Fibroblast of skin of right biceps (primary cell): ENCODE measurements at places on chromosomes 3 and 15.
A peak's percentile ranks its signal among the peaks of the same experiment; 100 is the strongest.

- DNase-seq = no peak
Measured at GRCh38 chr3:115725800-115726199, 102.5 kb downstream of the GAP43 start.

DNA sequence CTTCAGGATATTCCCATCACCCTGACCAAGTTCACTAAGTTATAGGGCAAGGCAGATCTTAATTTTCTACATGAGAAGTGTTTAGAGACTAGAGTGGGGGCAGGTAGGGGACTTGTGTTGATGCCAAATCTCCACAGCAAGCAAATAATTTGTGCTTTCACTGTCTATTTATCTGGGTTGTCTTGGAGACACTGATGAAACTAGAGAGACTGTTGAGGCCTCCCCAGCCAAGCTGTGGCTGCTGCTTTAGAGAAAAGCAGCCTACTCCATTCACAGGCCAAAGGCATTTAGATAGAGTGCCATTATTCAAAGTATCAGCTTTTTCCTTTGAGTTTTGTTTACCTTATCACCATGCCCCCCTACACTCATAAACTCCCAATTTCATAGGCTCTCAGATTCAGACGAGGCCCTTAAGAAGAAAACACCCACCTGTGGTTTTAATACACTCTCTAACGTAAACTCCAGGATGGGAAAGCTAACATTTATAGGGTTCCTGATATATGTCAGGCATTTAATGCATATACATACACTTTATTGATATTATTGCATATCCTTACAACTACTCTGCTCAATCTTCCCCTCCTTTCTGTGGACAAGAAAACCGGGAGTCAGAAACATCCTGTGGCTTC lies 130.4 kb upstream of the FOXB1 start:
- DNase-seq = no peak

GRCh38 chr15:100918690-100919480 lies at the start of gene LRRK1:
Gene LRRK1, plus strand, starts transcription at chr15:100919357. Its CDS starts 5,276 bp downstream, at chr15:100924633.
- peak; percentile 63 for DNase-seq

DNA sequence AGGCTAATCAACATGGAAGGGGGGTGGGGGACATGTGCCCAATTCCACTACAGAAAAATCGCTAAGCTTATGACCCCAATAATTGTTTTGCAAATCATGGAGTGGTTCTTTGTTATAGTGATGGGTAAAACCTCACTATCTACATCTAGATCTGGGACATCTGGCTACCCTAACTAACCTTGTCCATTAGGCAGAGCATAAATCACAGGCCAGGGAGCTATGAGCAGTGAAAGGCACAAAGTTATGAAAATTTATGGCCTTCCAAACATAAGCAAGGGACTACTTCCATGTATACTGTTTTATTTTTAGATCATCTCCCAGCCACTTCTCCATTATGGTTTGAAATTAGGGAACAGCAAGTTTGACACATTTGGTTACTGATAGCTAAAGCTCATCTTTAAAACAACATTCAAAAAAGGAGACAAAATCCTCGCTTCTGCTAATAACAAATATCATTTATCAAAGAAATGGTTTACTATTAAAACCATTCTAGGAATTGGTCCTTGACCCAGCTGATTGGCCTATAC lies 78.3 kb downstream of the RSL24D1 start:
- no peak for DNase-seq

DNA sequence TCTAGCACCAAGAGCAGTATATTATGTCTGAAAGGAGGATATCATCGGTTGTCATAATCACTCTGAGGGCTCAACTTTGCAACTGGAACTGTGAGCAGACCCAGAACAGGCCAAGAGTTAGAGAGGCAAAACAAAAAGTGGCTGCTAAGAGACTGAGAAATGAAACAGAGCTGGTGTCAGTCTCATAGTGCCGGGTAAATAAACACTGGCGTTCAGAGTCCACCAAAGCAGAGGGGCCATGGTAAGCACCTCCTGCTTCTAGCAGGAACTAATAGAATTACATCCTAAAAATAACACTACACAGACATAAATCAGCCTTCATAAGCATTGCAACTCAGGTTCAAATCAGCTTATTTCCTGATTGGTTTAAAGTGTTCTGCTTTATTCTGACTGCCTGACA lies 10.3 kb upstream of the IL12A start:
- no peak for DNase-seq

GRCh38 chr3:6449099-6449498 lies 411.8 kb upstream of the GRM7 start:
- DNase-seq = no peak

DNA sequence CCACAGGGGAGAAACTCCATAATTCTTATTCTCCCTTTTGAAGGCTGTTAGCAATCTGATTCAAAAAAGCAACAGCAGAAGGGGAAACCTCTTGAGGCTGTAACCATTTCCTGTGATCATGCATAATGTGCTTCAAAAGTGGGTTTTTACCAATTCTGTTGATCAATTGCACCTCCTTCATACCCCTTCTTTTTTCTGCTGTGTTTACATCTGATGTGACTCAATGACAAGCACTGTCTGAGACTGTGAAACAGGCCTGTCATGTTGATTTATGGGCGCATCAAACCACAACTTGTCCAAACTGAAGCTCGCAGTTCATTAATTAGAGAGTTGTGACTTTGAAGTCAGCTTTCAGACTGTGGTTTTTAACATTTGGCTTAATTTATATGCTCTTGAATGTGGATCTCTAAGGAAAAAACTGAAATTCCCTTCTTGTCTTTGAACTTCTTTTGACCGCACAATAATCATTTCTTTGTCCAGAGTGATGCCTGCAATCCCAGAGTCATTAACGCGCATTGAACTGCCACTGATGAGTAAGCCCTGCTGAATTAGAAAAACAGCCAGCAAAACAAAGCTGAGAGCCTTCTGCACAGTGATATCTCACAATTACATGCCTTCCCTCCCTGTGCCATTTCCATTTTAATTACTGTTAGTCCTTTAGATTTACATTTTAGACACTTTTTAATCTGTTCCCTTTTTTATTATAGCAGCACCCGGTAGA lies 532.8 kb downstream of the FOXP1 start:
- DNase-seq = peak; percentile 94

GRCh38 chr3:52093756-52094545 lies 37.6 kb upstream of the DUSP7 start:
- DNase-seq = peak; percentile 81

- no peak for DNase-seq
Measured at GRCh38 chr3:58281069-58281468, 25.0 kb upstream of the RPP14 start.

DNA sequence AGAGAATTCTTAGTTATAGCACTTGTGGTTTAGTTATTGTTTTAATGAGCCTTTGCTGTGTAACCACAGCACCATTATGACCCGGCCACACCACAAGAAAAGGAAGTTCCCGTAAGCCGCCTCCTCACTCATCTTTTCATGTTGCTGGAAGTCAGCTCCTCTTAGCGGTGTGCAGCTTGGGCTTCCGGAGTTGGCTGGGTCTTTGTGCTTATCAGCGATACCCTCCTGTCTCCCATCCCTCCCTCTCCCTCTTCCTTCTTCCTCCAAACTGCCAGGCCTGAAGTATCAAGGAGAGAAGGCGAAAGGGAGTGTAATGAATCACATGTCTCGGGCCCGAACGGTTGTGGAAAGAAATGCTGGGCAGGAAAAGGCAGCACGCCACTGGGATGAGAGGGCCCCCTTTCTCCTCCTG lies 353.5 kb downstream of the MCTP2 start:
- DNase-seq = peak; percentile 7

- DNase-seq = no peak
Measured at GRCh38 chr3:22981166-22981565, 222.0 kb upstream of the UBE2E2 start.

DNA sequence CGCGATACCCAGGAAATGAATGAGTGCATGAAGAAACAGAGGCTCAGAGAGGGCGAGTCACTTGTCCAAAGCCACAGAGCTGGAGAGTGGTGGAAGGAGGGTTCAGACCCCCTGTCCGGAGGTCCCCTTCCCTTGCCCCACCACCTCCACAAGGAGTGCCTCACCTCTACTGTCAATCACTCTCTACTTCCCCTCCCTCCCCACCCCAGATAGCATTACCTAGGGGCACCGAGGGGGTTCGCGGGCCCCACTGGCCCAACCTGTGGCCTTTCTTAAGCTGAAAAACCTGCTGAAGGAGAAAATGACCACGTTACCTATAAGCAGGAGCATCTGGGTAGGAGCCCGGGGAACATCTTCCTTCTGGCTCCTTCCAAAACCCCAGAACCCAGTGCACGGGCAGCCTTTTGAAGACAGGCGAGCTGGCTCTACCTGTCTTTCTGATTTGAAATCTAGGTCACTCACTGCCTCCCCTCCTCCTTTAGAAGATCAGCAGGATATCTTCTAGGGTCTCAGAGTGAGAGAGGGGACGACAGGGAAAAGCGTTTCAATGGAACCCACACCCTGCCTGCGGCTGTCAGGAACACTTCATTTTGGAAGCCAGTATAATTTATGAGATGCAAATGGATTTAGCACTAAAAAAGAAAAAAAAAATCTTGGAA lies 89.9 kb upstream of the MEF2A start:
- DNase-seq = no peak

- no peak for DNase-seq
Measured at GRCh38 chr15:80836223-80836622, 57.1 kb downstream of the CEMIP start.

GRCh38 chr3:143650827-143651226 lies 197.4 kb downstream of the SLC9A9 start:
- no peak for DNase-seq

GRCh38 chr3:33834096-33834453 lies 35.6 kb downstream of the PDCD6IP start:
- no peak for DNase-seq

DNA sequence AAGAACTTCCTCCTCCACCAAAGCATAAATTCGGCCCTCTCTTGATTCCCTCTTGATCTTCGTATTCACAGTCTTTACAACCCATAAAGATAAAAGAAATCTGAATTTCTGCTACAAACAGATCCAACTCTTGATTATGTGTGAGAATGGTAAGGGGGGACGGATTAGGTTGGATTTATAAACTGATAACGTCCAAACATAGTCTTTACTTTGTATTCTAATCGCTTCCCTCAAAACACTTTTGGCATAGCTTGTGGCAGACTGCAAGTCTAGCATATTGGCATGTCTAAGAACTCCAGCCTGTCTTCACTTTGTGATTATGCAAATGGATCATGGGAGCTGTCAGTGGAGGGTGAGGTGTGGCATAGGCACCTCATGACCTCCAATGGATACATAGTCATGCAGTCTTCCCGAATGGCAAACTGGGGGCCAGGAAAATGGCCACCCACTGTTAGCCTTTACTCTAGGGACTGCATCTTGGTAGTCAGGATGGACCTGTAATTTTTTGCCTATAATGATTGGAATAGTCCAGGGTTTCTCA lies 24.3 kb upstream of the GPR171 start:
- no peak for DNase-seq

- DNase-seq = no peak
Measured at GRCh38 chr3:4448187-4448586, 18.9 kb downstream of the SUMF1 start.

DNA sequence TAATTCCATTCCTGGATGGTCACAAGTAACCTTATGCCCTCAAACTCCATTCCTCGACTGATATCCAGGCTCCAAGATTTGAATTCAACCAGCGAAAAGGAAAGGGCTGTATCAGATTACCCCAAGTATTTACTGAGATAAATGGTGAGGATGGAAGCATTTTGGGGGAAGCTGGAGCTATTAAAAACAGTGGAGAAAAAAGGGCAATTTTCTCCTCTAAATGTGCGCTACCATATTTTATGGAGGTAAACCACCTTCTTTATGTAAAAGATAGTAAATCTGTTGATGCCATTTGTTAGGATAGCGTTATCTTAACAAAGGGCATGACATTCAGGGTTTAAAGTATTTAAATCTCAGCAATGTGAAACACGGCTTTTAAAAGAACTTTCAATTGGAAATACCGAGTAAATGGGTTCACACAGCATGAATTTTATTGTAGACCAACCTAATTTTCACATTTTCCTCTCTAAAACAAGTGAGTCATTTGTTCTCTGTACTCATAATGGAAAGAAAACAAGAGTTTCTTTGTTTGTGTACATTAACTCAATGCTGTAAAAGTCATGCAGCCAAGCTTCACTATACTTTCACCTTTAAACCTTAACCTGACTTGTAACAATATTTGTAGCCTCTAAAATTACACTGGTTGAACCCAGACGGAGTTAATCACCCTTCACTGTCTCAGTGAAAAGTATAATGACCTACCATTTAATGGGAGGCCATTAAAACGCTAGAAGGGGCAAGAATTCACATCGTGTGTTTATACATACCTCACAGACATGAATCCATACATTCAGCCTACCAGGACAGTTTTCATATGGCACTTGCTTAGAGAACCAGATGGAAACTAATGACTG lies 773.4 kb downstream of the ROBO1 start:
- no peak for DNase-seq

DNA sequence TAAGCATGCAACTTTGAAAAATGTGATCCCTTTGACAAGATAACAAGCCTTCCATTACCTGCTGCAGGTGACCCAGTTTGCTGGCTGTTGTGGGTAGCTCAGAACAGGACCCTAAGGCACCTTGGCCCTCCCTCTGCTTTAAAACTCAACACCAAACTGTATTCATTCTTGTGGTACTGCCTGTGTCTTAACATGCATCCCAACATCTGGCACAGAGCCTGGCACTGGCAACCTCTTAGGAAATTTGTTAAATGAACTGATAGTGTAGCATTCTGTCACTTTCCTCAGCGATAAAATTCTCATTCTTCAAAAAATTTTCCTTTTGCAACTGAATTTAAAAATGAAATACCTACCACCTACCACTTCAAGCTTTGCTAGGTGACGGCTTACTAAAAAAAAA lies 287.3 kb upstream of the ADAMTS9 start:
- no peak for DNase-seq

GRCh38 chr15:73001840-73002239 lies 50.4 kb upstream of the NEO1 start:
- DNase-seq = no peak

DNA sequence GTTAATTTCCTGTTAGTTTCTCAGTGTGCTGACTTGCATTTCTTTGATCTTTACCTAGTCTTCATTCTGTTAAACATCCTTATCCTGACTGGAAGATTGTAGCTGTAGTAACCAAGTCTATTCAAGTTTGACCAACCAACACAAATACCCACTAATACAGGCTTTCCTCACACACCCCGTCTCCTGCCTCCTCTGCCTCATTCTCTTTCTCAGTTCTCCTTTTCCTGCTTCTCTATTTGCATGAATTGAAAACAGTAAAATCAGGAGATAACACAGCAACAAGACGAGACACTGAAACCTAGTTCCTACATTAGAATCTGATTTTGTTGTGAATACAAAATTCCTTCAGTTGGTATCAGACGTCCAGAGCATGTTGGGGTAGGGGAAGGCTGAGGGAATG lies 116.9 kb upstream of the ARPP21 start:
- no peak for DNase-seq

GRCh38 chr15:52076889-52077781 lies 35.4 kb downstream of the BCL2L10 start:
- peak; percentile 91 for DNase-seq
